ENCODE measurements at places on chromosomes 2 and 18.

DNA sequence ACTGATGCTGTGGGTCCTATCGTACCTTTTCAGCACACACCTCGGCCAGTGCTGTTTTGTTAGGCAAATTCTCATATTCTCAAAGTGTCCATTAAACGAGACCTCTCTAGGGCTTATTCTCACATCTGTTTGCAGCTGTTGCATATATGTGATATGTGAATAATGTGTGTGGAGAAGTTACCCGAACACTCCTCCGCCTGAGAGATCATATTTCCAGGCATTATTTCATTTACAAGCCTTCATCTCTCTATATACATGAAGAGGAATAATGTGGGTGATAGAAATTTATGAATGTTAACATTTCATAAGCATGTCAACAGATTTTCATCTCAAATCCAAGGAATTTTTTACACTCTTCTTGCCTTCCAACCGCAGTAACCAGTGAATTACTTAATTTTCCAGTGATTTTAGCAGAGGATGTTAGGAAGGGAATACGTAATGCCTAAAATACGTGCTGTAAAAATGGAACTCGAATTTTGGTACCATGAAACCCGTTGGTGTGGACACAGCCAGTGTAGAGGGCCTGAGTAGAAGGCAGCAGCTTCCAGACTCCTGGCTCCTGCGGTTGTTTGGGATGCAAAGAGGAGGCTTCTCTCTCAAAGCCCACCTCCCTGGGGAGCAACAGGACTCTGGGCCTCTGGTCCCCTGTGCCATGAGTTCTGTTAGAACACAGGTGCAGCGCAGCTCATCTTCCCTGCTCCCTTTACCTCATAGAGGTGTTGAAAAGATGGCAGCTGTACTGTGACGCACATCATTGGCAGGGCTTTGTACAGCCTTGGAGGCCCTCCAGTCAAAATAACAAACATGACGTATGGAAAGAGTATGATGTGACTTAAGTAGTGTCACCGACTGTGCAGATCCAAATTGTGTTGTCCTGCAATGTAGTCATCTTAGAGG, 280.1 kb downstream of the NEDD4L start:
- no peak for DNase-seq

GRCh38 chr2:230473378-230473777, 57.4 kb downstream of the SP100 start:
- peak; percentile 27 for DNase-seq

DNA sequence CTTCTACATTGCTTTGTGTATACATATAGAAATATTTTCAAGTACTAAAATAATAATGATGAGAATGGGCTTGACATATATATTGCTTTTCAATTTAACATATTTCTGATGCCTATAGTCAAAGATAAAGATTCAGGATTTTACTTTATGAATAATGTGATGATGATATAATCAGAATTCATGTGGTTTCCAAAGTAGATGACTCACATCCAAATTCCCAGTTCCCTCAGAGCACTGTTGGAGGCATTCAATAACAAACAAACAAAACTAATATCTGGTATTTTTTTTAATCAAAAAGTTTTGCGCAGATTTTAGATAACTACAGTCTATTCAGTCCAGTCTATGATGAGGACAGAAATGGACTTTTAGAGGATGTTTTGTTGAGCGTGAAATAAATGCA, 2094.5 kb upstream of the CELF4 start:
- DNase-seq: no peak

- no peak for DNase-seq
These were observed 160.6 kb upstream of the DOK6 start for GRCh38 chr18:69239849-69240674.

- no peak for DNase-seq
These were observed 351.3 kb upstream of the RAB12 start for GRCh38 chr18:8257851-8258434.

DNA sequence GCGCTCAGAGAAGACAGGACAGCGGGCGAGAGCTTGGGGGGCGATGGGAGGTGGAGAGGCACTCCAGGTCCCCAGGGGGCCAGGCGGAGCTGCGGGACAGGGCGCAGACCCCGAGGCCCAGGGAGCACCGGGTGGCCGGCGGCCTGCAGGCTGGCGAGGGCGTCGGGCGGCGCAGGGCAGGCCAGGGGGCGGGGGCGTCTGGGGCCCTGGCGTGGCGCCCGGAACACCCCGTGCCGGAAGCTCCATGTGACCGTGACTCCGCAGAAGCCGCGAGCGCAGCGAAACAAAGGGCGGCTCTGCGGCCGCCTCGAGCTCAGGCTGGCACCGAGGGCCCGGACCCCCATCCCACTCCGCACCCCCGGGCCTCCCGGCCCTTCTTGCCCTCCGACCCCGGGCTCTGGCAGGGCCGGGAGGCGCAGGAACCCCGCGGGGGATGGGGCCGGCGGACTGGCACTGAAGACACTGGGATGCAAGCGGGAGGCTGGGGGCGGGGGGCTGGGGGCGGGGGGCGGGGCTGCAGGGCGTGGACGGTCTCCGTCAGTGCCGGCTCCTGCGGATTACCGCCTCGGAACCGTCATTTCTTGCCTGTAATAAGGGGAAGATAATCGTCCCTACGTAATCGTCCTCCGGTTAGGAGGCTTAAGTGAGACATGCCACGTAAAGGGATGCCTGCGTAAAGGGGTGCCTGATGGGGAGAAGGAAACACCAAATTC, 19.1 kb downstream of the SH2D6 start:
- peak; percentile 80 for DNase-seq

DNA sequence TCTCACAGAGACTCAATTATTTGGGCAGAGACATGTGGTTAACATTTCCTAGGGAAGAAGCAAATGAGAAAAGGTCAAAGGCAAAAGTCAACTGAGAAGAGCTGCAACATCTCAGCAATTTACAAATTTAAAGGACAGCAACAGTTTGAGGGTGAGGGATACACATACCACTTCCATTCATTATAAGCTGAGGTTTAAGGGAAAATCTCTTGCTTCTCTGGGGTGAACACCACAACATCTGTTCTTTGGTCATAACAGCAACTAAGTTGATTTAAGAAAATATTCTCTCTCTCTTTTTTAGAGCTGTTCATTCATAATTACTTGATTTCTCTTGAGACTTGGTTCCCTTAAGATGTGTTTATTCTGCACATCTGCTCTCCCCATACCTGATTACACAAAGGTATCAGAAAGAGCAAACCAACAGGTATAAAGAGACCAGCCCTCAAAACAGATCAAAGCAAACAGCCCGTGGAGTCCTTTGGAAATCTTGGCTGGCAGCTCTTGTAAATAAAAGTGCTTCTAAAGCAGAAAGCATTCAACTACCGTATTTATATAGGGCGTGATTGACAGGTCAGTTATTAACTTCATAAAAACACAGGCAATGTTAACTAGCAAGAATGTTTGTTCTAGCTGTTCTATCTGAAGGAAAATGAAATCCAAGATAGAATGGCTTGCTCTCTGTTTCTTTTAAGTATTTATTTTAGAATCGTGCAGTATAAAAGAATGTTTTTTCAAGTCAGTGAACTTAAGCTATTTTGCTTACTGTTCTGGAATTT, 132.8 kb downstream of the THADA start:
- no peak for DNase-seq

DNA sequence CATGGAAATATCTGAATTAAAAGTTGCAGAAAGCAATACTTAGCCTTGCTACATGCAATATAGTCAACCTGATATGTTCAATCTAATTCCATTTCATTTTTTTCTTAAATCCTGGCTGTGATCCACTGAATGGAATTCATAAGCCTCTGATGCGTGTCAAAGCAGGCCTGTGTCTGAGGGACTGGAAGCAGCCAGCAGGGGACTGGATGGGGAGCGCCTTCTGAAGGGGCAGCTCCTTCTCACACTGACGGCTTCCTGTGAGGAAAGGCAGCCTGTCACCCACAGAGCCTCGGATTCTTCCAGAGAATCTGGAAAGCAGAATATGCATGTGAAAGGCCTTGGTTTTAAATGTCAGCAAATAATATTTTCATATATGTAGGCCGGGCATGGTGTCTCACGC, 73.5 kb downstream of the KCNF1 start:
- DNase-seq: no peak

DNA sequence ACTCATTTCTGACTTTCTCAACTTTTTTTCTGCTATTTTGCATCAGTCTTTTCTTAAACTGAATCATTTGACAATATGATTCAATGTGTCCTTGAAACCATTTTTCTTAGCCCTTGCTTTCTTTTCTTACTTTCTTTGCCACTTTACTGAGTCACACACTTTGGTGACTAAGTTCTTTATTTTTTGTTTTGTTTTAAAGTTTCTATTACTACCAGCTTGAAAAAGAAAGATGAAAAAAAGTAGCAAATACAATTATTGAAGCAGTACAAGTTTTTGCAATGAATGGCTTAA, 116.5 kb downstream of the DOCK10 start:
- no peak for DNase-seq

DNA sequence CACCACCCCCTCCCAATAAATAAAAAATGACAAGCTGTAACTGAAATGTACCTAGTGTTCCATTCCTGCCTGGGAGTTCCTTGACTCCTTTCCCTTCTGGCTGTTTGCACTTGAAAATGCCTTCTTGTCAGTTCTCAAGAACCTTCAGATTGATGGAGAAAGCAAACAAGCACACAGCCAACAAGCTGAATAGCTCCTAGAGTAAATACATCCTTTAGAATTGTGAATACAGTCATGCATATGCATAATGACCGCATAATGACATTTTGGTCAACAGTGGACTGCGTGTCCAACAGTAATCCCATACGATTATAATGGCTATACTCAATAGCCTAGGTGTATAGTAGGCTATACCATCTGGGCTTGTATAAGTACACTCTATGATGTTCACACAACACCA, 97.0 kb downstream of the LYPD6 start:
- no peak for DNase-seq

GRCh38 chr2:113251118-113251517, 27.6 kb downstream of the PAX8 start:
- peak; percentile 35 for DNase-seq

DNA sequence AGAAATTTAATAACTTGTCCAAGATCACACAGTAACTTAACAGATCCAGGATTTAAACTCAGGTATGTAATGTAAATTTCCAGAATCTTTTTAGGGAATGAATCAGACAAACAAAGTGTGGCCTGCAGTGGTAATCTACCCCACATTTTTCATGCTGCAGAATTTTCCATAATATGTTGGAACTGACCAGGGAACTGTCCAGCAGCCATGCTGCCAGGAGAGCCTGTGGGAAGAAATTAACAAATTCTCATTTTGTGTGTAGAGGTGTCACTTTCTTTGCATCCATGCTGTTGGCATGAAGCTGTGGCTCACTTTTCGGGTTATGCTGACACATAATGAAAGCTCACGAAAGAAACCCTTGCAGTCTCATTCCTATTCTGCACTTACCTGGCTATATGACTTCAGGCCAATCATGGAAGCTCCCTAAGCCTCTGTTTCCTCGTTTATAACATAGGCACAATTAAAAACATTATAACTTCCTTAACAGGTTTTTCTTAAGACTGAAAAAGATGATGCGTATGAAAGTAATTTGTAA, 54.7 kb downstream of the CDKL4 start:
- no peak for DNase-seq

- DNase-seq: no peak
These were observed 1.2 kb upstream of the MZT2A start for GRCh38 chr2:131493199-131493968.

DNA sequence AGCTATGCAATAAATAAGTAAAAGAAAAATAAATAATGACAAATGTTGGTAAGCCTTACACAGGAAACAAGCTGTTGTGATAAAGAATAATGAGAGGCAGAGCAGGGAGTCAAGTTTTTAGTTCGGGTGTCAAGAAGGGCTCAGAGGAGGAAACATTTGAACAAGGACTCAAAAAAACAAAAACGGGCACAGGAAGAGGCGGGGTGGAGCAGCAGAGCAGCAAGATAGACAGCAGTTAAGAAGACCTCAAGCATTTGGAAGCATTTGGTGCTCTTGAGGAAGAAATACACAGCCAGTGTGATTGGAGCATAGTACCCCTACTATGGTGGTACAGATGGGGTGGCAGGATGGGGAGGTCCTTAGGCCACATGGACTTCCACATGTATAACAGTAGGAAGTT, 2.8 kb downstream of the TMEM169 start:
- DNase-seq: peak; percentile 34

DNA sequence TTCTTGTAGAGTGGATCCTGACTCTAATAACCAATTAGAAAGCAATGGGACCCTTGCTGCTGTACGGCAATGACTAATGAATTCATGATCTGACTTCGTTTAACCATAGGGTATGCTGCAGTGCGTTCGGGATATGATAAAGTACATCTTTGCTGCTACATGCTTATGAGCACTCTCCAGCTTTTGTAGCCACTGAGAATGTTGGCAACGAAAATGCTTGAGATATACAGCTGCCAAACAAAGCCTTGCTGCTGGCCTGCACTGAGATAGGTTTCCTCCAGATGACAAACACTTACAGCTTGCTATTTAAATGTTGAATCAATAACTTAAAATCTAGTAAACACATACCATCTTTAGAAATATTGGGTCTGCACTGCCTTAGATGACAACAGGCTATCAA, 372.4 kb upstream of the SLC8A1 start:
- no peak for DNase-seq

DNA sequence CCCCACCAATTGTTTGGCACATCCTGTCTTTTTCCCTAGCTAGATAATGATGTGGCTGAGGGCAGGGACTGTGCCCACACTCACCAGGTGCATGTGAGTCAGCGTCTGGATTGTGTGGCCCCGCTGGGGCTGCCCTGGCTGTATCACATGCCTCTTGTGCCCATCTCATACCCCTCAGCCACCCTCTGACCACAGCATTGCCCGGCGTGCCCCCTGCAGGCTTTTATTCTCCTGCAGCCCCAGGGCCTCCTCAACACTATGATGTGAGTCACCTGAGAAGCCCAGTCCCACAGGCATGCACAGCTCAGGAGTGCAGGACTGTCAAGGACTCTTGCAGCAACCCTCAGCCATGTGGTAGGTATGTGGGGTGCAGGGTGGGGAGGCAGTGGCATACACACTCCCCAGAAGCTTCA, 14.8 kb upstream of the STEAP3 start:
- DNase-seq: no peak

DNA sequence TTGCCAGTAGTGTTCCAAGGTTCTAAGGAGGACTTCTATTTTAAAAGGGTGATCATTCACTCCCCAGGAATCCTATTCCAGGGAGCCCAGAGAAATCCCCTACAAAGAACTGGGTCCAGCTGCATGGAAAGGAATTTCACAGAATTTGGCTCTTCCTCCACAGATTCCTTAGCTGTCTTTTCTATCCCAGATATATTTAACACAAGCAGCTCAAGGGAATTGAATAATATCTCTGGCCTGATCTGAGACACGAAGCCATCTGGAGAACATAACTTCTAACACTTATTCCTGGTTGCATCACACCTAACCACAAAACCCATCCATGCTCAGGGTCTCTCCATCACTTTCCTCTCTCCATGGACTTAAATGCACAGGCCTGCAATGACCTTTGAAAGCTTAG, 306.7 kb upstream of the ACVR2A start:
- DNase-seq: no peak

DNA sequence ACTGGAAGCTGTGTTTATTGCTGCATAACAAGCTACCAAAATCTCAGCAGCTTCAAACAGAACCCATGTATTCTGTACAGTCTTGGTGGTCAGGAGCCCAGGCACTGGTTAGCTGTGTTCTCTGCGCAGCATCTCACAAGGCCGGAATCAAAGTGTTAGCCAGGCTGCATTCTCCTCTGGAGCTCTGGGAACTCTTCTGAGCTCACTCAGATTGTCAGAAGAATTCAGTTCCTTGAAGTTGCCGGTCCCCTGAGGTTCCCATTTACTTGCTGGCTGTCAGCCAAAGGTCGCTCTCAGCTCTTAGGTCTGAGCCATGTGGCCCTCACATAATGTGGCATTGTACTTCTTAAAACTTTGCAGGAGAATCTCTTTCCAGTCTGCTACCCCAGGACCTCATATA, 123.6 kb upstream of the SMIM21 start:
- no peak for DNase-seq
